ENCODE measurements at places on chromosomes 16 and 17.

- no peak for DNase-seq
Measured at GRCh38 chr17:39669897-39670735, 1.9 kb downstream of the PNMT start.

DNA sequence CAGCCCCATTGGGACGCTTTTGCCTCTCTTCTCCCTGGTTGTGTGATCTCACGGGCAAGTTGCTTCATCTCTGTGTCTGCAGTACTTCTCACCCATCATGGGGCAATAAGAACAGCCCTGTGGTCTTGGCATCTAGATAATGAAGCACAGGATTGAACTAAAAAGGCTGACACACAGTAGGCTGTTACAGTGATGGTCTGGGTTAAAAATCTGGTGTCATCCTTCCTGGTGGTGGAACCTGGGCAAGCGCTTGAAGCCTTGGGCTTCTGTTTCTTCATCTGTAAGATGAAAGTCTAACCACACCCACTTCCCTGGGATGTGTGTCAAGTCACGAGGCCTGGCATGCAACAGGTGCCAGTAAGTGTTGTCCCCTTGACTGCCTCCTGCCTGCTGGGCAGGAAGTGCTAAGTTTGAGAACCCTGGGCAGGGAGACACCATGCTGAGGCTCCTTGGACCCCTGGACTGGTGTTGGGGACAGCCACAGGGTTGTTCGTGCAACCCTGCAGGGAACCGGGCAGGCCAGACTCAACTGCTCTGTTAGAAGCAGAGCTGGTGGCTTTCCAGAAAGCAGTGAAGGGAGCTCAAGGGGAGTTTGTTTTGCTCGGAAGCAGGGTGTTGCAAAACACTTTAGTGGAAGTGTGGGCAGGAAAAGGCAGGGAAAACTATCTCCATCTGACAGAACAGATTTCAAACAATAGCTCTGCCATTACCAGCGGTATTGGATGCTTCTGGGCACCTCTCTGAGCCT lies 5.9 kb upstream of the MAP2K3 start:
- no peak for DNase-seq

GRCh38 chr17:64320613-64321553 lies 57.8 kb upstream of the TEX2 start:
- peak; percentile 70 for DNase-seq

GRCh38 chr16:75379339-75379738 lies 54.0 kb downstream of the CFDP1 start:
- no peak for DNase-seq

- no peak for DNase-seq
Measured at GRCh38 chr16:75239542-75240122, 11.8 kb downstream of the BCAR1 start.

DNA sequence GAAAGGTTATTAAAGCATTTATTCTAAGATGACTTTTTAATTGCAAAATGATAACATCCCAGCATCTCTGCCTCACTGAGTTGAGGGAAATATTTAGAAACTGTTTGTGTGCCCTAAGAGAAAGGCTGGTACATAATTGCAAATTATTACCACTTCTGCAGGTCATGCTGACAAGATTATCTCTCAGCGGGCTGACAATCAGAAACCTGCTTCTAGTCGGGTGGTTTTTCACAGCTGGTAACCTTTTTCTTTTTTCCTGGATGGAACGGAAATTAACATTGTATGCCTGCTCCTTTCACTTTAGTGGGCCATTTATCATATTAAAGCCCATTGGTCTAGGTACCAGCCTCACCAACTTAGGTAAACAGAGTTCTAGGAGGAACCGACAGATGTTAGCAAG lies 17.0 kb upstream of the NUDT7 start:
- no peak for DNase-seq

DNA sequence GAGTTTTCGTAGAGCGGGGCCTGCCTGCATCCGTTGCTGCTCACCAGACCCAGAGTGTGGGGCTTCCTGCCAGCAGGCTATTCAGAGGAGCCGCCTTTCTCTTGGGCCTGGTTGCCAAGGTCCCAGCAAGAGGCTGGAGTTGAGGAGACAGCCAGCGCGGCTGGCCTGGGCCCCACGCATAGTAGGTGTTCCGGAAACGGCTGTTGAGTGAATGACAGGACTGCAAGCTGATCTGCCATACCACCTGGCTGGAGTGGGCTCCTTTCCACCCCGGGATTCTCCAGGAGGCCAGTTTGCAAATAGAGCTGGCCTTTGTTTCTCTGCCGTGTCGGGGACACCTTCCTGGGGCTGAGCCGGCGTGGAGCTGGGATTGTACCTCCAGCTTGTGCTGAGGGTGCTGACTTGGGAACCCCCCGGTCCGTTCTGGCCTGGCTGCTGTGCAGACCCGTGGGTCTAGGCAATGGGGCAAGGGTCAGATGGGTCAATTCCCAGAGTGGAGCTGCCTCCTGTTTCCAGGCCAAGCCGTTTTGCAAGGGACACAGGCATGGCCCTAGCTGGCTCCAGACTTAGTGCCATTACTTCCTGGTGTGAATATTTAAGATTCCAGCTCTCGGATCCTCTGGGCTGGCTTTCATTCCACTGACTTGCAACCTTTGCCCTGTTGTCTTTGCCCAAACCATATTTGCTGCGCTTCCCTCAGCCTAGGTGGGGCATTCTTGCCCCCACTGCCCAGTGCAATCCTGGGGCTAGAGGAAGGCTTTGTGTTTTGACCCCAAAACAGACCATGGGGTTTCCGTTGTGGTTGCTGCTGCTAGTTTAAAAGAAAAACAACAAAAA lies 68.8 kb downstream of the CMIP start:
- DNase-seq, result no peak

GRCh38 chr17:40563220-40564052 lies 1.8 kb downstream of the CCR7 start:
- no peak for DNase-seq

- DNase-seq, result no peak
Measured at GRCh38 chr16:1188432-1189189, 35.7 kb downstream of the CACNA1H start.

DNA sequence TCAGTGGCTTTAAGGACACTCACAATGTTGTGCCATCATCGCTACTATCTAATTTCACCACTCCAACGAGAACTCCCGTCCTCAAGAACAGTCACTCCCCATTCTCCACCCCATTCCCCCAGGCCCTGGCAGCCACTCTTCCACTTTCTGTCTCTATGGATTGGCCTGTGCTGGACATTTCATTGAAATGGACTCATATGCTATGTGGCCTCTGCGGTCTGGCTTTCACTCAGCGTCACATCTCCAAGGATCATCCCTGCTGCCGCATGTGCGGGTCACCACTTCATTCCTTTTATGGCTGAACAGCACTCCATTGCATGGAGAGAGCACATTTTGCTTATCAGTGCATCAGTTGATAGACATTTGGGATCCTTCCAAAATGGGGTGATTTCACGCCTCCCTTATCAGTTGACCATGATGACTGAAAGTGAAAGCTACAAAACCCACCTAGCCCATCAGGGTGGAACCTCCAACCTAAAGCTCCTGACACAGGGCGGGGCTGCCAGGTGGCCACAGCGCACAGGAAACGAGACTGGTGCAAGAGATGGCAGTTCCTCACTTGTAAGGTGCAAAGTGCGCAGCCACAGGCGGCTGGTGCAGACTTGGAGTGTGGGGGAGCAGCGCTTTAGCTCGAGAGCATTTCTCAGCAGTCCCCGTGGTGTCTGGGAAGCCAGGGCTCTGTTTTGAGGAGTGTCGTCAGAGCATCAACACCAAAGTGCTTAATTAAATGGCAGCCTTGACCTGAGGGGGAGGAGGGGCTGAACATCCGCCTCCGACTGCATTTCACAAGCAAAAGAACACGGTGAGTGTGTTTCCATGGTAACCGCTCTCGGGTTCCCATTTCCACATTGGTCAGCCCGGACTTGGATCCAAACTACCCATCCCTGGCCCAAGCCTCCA lies 23.8 kb downstream of the COTL1 start:
- no peak for DNase-seq

GRCh38 chr17:66841328-66841727 lies 6.4 kb downstream of the CACNG5 start:
- DNase-seq, result no peak

DNA sequence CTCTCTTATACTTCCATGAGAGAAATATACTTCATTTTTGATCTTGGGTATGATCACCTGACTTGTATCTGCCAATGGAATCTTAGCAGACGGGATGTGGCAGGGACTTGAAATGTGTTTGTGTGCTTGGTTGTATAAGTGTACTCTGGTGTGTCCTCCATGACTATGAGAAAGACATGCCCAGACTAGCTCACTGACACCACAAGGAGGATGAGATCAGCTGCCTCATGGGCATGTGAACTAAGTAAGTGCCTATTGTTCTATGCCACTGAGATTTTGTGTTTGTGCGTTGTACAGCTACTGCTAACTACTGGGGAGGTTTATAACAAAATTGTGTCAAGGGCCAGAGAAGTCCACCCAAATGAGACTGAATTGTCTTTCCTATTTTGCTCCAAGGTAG lies 402.2 kb upstream of the SALL1 start:
- no peak for DNase-seq

- no peak for DNase-seq
Measured at GRCh38 chr17:73610331-73610911, 33.8 kb downstream of the SDK2 start.

- no peak for DNase-seq
Measured at GRCh38 chr17:15351925-15352324, 10.5 kb upstream of the TEKT3 start.

DNA sequence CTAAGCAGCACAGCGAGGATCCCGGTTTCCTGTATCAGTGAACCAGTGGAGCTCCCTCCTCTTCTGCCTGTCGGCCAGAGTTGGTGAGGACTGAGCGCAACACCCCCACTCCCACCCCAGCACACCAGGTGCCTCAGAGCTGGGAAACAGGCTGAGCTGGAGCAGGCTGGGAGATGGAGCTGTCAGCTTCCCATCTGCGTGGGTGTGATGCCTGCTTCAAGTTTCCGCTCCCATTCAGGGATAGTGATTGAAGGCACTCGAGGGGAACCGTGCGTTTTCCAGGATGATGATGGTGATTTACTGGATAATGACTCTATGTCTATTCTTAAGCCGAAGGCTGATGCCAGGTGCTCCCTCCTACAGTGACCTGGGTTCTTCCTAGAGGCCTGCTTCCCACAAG lies 144.5 kb downstream of the TMEM132E start:
- DNase-seq, result no peak

DNA sequence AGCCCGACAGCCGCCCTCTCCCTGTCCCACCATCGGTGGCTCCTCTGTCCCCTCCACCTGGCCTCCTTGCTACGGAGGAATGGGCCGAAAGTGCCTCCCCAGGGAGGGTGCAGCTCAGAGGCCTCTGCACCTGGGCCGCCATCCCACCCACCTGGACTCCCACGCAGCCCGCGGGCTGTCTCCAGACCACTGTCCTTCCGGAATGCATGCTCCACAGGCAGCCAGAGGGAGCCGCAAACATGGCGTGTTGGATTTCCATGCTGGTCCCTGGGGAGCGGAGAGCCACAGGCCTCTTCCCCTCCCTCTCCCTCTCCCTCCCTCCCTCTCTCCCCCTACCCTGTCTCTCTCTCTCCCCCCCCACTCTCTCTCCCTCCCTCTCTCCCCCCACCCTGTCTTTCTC lies 3.0 kb downstream of the SSTR5 start:
- no peak for DNase-seq

GRCh38 chr17:21166595-21167210 lies 39.9 kb downstream of the DHRS7B start:
- no peak for DNase-seq

DNA sequence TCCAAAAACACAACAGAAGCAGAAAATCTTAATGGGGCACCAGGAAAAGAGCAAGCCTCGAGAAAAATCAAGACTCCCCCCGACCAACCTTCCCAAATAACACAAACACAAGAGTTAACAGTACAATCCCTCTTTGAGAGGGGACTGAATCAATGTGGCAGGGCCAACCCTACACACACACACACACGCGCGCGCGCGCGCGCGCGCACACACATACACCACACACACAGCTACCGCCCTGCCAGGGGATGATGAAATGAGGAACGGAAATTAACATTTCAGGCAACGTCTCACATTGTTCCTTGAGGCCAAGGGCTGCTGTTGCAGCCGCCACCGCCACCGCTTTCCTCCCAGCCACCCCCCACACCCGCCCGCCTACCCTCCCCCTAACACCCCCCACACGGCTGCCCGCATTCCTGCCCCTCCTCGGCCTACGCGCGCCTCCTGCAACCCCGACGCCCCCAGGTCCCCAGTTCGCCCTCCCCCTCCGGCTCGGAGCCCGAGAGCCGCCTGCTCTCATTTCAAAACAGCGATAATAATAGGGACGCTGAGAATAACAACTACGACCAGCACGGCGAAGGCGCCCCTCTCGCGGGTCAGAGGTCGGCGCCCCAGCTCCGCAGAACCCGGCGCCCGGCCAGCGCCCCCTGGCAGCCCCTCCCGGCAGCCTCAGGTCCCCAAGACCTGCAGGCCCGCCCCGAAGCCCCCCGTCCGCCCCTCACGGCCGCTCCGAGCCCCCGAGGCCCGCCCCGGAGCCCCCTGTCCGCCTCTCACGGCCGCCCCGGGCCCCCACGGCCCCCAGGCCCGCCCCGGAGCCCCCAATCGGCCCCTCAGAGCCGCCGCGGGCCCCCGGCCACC lies 1.1 kb downstream of the ANKRD11 start:
- peak; percentile 42 for DNase-seq

GRCh38 chr16:72910875-72911274 lies 137.1 kb downstream of the ZFHX3 start:
- no peak for DNase-seq

GRCh38 chr17:56793957-56794356 lies 39.8 kb downstream of the C17orf67 start:
- DNase-seq, result no peak

DNA sequence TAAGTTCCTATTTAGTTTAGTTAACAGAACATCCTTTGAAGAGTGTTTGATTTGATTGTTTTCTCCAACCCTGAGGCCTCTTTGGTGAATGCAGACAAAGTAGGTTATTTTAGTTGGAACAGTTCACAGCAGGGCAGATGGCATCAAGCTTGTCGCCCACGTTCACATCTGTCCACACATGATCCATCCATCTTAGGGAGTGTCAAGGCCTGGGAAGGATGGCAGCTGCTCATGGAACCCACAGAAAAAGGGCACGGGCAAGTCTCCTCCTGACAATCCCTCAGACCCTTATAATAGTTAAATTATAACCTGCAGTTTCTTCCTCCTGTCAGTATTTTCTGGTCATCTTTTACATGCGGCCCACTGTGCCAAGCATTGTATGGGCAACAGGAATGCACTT lies 60.2 kb downstream of the KNOP1 start:
- peak; percentile 58 for DNase-seq

GRCh38 chr16:16197966-16198365 lies 25.3 kb downstream of the ABCC6 start:
- DNase-seq, result no peak

DNA sequence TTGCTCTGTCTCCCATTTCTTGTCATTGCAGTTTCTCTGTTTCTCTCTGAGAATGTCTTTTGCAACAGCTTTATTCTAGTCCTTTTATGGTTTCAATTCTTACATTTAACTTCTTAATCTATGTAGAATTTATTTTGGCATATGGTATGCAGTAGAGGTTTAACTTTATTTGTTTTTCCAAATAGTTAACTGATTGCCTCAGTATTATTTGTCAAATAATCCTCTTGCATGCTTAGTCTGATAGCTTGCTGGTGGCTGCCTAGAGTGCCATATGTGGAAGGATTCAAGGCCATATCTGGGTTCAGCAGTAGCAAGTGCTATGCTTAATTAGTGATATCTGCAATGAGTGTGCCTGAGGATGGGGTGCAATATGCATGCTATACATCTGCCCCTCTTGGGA lies 6.9 kb downstream of the SNTB2 start:
- no peak for DNase-seq

Measured in DMS 273 treated with DMSO at 0.1 percent for 48 hours (cell line).